Activated CD4-positive, alpha-beta memory T cell treated with anti-CD3 and anti-CD28 coated beads for 36 hours (primary cell): ENCODE measurements at places on chromosomes 2 and 18. TPM values are rescaled to one million over a fixed set of nuclear protein-coding genes. Genes with fewer than 3 reads are reported as not detected.

GRCh38 chr2:119704670-119705120, 25.7 kb downstream of the TMEM177 start:
- peak; percentile 51 for DNase-seq
- H3K27ac ChIP-seq: peak overlapping the region; percentile 2
- peaks cover 17% of the 10 kb centered on the region for H3K4me1 ChIP-seq
- H3K36me3 ChIP-seq: no peaks in the 10 kb centered on the region

DNA sequence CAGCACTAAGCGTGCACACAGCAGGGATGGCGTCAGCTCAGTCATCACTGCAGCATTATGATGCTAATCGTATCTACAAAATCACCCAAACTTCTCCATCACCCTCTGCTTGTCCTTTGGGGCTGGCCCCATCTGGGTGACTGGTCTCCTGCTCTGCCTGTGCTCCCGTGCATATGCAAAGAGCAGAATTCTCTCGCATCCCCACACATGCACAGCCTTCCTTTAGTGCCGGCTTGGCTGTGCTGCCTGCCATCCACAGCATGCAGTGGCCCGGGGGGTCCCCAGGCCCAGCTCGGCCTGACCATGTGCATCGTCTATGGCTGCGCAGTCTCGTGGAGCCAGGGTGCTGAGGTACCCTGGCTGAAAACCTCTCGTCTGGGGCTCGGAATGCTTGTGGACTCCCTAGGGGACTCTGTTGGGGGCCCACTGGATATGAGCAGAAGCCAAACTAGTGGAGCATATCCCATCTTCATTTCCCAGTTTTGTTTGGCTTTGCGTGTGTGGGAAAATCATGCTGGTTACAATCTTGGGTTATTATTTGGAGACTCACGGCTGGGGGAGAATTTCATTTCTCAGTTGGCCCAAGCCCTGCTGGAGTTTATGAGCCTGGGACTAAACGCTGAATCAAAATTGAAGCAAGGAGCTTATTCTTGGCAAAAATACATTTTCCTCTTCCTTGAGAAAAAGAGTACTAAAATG, 70.9 kb upstream of the HS6ST1 start:
- H3K27me3 ChIP-seq: no peaks in the 10 kb centered on the region
- H3K4me3 ChIP-seq: no peak overlapping the region
- no peaks in the 10 kb centered on the region for H3K36me3 ChIP-seq
- H3K27ac ChIP-seq: no peak overlapping the region

DNA sequence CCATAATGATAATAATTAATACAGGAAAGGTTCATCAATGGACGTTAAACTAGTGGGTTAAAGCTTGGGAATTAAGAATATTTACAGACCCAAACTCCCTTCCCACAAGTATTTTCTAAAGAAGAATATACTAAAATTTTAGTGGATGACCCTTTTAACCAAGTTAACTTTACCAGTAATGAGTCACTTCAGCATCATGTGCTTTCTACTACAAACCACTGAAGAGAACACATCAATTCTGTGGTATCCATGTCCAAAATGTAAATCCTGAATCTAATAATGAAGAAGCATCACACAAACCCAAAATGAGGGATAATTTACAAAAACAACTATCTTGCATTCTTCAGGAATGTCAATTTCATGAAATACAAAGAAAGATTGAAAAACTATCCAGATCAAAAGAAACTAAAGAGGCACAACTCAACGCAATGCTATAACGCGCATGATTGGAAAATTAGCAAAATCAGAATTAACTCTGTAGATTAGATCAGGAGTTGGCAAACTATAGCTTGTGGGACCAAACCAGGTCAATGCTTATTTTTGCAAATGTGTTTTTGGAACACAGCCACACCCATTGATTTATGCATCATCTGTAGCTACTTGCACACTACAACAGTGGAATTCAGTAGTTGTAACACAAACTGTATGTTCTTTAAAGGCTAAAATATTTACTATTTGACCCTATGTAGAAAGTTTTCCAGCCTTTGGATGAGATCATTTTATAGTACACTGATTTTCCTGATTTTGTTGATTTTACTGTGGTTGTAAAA, 27.5 kb downstream of the COPS8 start:
- H3K4me1 ChIP-seq: no peaks in the 10 kb centered on the region
- H3K27me3 ChIP-seq: no peaks in the 10 kb centered on the region

- no peak for DNase-seq
- H3K27me3 ChIP-seq: peaks cover 5% of the 10 kb centered on the region
- no peak overlapping the region for H3K27ac ChIP-seq
- no peaks in the 10 kb centered on the region for H3K4me1 ChIP-seq
These were observed 215.5 kb upstream of the HAAO start for GRCh38 chr2:43007901-43008300.

- H3K4me3 ChIP-seq: no peak overlapping the region
- H3K36me3 ChIP-seq: peaks cover 3% of the 10 kb centered on the region
- peak overlapping the region; percentile 34 for H3K27ac ChIP-seq
- peak; percentile 31 for DNase-seq
- no peaks in the 10 kb centered on the region for H3K27me3 ChIP-seq
- peaks cover 83% of the 10 kb centered on the region for H3K4me1 ChIP-seq
These were observed 39.1 kb downstream of the FBXO11 start for GRCh38 chr2:47867205-47867604.

The RAD51AP2 gene
- total RNA-seq: not detected

DNA sequence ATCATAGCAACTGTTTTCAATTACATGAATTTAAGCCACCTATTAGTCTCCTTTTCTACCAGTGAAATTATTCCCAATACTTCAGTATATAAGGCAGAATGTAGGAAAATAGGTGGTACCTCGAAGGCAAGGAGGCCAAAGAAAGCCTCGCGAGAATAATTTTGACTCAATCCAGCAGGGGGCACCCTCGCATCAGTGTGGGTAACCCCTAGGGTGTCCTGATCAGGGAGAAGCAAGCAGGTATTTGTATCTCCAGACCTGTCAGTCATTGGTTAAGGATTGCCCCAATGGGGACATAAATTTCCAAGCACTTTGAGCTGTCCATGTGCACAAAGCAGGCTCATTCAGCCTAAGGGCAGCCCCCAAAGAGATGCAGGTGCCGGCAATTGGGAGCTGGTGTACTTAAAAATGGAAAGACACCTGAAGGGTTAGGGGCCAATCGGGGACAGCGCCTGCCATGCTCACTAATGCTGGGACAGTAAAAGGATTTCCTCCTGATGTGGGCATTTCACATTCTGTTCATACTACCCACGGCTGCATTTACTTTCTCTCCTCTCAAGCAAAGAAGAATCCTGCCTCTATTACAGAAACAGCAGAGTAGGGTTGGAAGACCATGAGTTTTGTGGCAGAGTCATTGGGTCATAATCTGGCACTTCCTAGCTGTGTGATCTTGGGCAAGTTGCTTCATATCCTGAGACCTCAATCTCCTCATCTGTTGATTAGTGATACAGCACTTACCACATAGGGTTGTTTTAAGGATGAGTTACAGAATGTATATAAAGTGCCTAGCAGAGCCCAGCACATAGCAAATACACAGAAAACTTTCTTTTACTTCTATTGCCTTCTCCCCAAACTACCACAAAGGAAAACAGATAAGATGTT, 136.1 kb downstream of the ICOS start:
- H3K4me3 ChIP-seq: no peak overlapping the region
- no peak overlapping the region for H3K27ac ChIP-seq
- DNase-seq: peak; percentile 85
- no peaks in the 10 kb centered on the region for H3K36me3 ChIP-seq
- H3K27me3 ChIP-seq: peaks cover 3% of the 10 kb centered on the region
- no peaks in the 10 kb centered on the region for H3K4me1 ChIP-seq

The GCKR gene
- total RNA-seq: not detected

DNA sequence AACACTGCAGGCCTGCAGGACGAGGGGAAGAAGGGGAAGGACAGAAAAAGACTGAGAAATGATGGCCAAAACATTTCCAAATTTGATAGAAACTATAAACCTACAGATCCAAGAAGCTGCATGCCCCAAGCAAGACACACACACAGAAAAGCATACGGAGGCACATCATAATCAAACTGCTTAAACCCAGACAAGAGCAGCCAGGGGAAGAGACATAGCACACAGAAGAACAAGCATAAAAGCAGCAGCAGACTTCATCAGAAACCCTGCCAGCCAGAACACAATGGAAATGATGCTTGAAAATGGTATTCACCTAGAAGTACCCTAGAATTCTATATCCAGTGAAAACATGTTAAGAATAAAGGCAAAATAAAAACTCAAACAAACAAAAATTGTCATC, 57.2 kb upstream of the RNU4ATAC start:
- H3K27me3 ChIP-seq: no peaks in the 10 kb centered on the region
- no peak overlapping the region for H3K4me3 ChIP-seq
- DNase-seq: no peak
- no peak overlapping the region for H3K27ac ChIP-seq
- peaks cover 37% of the 10 kb centered on the region for H3K4me1 ChIP-seq

- no peak overlapping the region for H3K4me3 ChIP-seq
- H3K4me1 ChIP-seq: no peaks in the 10 kb centered on the region
- no peak for DNase-seq
- peaks cover 20% of the 10 kb centered on the region for H3K27me3 ChIP-seq
These were observed 18.4 kb downstream of the GRP start for GRCh38 chr18:59238385-59238784.

- no peaks in the 10 kb centered on the region for H3K4me1 ChIP-seq
- no peaks in the 10 kb centered on the region for H3K36me3 ChIP-seq
- no peaks in the 10 kb centered on the region for H3K27me3 ChIP-seq
- H3K4me3 ChIP-seq: no peak overlapping the region
- no peak overlapping the region for H3K27ac ChIP-seq
These were observed 1396.8 kb upstream of the SLC39A10 start for GRCh38 chr2:194260185-194260584.

DNA sequence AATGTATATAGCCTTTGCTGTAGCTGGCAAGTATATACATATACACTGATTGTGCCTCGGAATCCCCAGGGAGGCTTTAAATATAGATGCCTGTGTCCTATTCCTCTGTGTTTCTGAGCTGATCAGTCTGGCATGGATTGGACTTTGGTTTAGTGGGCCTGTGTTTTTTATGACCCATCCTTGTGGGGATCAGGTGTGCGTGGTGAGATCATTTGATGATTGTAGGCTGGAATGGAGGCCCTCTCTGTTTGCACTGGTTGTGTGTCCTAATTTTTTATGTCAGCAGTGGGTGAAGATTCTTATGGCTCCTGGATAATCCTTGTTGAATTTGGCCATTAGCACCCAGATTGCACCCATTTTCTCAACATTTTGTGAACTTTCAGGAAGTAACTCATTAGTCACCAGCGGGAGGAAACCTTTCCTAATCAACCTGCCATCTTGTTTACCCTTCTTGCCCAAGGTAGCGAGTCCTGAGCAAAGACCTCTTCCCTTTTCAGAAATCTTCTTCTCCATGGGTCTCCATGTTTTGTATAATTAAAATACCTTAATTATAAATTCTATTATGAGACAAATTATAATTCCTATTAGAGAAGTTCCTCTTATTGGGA, 75.8 kb downstream of the UGGT1 start:
- H3K4me1 ChIP-seq: peaks cover 8% of the 10 kb centered on the region
- no peak overlapping the region for H3K27ac ChIP-seq
- no peaks in the 10 kb centered on the region for H3K27me3 ChIP-seq
- DNase-seq: no peak

GRCh38 chr2:19654310-19655090, 247.3 kb downstream of the TTC32 start:
- H3K27ac ChIP-seq: no peak overlapping the region
- DNase-seq: no peak
- no peak overlapping the region for H3K4me3 ChIP-seq
- no peaks in the 10 kb centered on the region for H3K4me1 ChIP-seq
- H3K36me3 ChIP-seq: no peaks in the 10 kb centered on the region

DNA sequence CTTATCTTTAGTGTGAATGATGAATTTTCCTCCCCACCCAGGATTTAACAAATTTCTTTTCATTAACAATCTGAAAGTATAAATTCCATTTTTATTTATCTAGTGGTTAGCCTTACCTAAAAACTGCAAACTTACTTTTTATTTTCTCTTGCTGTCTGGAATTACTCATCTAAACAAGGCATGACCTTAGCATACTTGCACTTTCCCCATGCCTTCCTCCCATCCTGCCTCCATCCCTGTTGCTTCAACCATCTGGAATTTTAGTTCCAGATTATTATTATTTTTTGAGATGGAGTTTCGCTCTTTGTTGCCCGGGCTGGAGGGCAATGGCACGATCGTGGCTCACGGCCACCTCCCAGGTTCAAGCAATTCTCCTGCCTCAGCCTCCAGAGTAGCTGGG, 35.6 kb downstream of the GDF7 start:
- no peaks in the 10 kb centered on the region for H3K27me3 ChIP-seq
- no peaks in the 10 kb centered on the region for H3K4me1 ChIP-seq
- no peak for DNase-seq
- peaks cover 7% of the 10 kb centered on the region for H3K36me3 ChIP-seq
- H3K4me3 ChIP-seq: no peak overlapping the region
- H3K27ac ChIP-seq: no peak overlapping the region

The CD8B gene
- 0.87 TPM for total RNA-seq

GRCh38 chr2:97849881-97850528, 136.6 kb downstream of the ZAP70 start:
- peaks cover 49% of the 10 kb centered on the region for H3K4me1 ChIP-seq
- DNase-seq: peak; percentile 32
- H3K36me3 ChIP-seq: peaks cover 11% of the 10 kb centered on the region

GRCh38 chr2:45897842-45898241, 246.4 kb downstream of the PRKCE start:
- peaks cover 7% of the 10 kb centered on the region for H3K4me1 ChIP-seq
- H3K36me3 ChIP-seq: peaks cover 3% of the 10 kb centered on the region
- H3K27me3 ChIP-seq: no peaks in the 10 kb centered on the region
- H3K27ac ChIP-seq: no peak overlapping the region
- no peak for DNase-seq

DNA sequence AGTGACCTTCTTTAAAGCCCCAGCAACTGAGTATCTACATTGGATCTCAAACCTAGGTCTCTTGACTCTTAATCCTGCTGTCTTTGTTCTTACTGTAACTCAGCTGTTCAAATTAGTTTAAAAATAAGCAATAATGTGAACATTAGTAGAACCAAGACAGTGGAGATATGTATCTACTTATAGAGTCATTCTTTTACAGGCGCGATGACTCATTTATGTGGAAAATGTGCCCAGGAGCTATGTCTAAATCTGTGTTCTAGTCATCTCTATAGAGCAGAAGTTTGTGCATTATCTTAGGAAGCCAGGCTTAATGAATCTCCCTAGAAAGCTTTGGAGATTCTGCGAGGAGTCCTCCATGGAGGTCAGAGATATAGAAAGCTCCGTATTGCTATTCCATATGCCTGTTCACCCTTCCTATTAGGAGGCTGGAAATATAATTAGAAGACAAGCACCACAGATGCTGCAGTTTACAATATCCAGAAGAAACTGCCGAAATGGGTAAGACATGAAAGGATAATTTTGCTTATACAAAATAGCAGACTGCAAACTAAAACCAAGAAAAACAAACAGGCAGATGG, 211.6 kb downstream of the TRIB2 start:
- peaks cover 17% of the 10 kb centered on the region for H3K4me1 ChIP-seq
- H3K4me3 ChIP-seq: no peak overlapping the region
- DNase-seq: peak; percentile 41
